ENCODE measurements at places on chromosomes 5 and 9.

GRCh38 chr9:134887219-134887618 lies 6.6 kb downstream of the FCN2 start:
- DNase-seq: no peak

GRCh38 chr5:154010660-154011059 lies 28.1 kb downstream of the FAM114A2 start:
- no peak for DNase-seq

DNA sequence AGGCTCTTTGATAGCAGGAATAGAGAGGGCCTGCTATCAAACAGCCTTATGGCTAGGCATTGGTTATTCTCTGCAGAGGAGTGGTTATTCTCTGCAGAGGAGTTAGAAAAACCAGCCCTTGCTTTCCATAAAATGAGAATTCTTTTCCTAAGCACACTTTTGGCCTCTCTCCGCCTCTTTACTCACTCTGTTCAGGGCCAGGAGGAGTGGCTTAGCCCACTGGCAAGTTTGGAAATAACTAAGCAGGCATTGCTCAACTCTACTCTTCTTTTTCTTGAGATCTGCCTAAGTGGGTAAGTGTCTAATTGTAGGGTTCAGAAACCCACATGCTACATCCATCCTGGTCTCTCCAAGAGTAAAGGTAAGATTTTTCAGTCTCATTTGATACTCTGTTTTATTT lies 341.7 kb downstream of the KIAA0825 start:
- DNase-seq: peak; percentile 9

- DNase-seq: peak; percentile 60
Observed at GRCh38 chr5:20554001-20554400, 566.0 kb upstream of the CDH18 start.

DNA sequence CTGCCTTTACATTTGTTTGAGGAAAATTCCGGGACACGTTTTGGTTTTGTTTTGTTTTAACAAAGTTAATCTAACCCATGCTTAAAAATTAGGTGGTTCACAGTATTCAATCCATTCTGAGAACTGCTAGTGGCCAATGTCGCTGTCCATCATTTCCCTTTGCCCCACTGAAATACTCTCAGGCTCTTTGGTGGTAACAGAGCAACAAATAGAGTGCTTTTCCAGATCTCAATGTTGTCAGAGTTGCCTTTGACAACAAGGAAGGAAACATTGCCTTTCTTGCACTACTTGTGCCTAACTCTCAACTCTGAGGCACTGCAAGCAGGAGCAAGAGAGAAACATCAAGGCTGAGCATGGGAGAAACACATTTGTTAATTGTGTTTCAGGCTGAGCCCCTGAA lies 154.0 kb downstream of the MCTP1 start:
- DNase-seq: no peak

DNA sequence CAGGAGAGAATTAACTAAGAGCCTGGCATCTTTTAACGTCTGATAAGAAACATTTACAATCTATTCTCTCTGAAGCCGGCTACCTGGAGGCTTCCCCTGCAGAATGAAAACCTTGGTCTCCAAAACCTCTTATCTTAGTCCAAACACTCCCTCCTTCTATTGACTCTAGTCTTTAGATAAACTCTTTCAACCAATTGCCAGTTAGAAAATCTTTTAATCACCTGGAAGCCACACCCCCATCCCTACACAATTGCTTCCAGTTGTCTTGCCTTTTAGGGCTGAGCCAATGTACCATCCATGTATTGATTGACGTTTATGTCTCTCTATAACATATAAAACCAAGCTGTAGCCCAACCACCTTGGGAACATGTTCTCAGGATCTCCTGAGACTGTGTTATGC lies 1343.1 kb upstream of the C9orf72 start:
- DNase-seq: no peak

Data from MG63 (cell line).